ENCODE measurements at places on chromosomes 11 and 22.

DNA sequence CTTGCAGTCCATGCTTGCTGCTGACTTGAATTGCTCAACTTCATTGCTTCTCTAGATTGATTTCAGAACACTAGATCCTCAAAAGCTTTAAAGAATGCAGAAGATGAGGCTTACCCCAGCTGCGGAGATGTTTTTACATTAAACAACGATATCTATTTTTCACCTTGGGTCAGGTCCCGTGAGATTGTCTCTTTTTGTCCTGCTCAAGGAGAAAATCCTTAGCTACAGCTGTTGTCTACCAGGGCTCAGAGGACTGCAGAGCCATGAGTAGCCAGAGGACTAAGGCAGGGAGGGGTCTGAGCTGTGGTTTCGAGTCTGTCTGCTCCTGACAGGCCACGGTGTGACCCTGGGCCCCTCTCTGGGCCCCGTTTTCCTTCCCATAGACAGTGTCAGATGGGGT, 51.4 kb downstream of the PKNOX2 start:
- no peak for DNase-seq

- peak; percentile 62 for DNase-seq
Observed at GRCh38 chr11:9073466-9074225, 17.8 kb downstream of the SCUBE2 start.

- no peak for DNase-seq
Observed at GRCh38 chr22:32333141-32333768, 24.4 kb upstream of the RFPL3 start.

DNA sequence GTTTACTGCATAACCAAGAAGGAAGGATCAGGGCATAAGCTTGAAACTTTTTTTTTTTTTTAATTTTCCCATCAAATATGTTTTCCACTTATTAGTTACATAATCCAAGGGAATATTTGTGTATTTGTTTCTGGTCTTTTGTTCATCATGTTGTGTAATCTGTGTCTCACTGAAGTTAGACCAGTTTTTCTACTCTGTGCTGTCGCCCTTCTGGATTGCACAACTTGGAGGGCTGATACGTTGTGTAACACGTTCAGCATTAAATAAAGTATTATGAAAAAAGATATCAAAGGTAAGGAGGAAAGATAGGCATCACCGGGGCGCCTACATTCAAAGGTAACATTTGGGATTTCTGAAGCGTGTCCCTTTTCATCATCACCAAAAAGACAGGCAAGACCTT, 3.3 kb upstream of the E2F8 start:
- DNase-seq: no peak

- no peak for DNase-seq
Observed at GRCh38 chr11:12207384-12208150, 97.2 kb downstream of the MICAL2 start.

- DNase-seq: no peak
Observed at GRCh38 chr11:97743205-97743742, 1277.5 kb upstream of the CNTN5 start.

DNA sequence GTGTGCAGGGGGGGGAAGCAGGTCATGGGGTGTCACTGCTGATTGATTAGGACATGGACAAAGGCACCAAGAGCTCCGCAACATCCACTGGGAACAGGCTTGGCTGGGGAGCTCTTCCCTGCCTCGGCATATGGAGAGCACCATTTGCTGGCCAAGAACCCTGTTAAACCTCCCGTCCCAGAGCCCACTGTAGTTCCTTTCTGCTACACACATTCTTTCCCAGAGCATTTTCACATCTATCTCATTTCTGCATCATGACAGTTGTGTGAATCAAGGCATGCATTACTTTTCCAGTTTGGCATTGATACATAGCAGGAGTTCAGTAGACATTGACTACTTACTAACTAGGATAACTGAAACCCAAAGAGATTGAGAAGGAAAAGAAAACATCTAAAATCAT, 333.4 kb upstream of the B3GAT1 start:
- no peak for DNase-seq

DNA sequence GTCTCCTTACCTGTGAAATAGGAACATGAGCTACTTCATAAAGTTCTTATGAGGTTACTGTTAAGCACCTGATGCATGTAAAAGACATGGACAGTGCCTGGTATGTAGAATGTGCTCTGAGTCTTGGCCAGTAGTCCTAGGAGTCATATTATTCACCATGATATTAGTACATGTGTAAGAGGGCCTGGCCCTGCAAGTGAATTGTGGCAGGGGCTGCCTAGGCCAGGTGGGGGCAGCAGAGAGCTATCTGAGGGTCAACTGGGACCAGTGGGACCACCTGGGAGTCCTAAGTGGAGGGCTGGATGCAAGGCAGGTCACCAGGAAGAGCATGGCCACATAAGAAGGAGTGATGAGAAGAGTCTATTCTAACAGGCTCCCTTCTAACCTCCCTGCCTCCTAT, 529.5 kb downstream of the SOX6 start:
- peak; percentile 14 for DNase-seq

DNA sequence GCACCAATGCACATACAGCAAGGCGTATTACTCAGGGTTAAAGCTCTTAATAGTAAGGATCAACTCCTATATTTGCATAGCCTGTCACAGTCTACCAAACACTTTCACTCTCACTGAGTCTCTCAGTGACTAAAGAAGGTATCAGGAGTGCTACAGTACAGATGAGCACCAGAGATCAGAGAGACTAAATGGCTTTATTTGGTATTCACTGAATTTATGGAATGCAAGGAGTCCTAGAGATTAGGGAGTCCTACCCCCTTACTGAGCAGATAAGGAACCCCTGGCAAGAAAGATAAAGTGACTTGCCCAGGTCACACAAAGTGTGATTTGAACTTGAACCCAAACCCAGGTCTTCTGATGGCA, 396.4 kb upstream of the CCDC90B start:
- no peak for DNase-seq

- DNase-seq: no peak
Observed at GRCh38 chr11:13884158-13884799, 78.2 kb upstream of the SPON1 start.

DNA sequence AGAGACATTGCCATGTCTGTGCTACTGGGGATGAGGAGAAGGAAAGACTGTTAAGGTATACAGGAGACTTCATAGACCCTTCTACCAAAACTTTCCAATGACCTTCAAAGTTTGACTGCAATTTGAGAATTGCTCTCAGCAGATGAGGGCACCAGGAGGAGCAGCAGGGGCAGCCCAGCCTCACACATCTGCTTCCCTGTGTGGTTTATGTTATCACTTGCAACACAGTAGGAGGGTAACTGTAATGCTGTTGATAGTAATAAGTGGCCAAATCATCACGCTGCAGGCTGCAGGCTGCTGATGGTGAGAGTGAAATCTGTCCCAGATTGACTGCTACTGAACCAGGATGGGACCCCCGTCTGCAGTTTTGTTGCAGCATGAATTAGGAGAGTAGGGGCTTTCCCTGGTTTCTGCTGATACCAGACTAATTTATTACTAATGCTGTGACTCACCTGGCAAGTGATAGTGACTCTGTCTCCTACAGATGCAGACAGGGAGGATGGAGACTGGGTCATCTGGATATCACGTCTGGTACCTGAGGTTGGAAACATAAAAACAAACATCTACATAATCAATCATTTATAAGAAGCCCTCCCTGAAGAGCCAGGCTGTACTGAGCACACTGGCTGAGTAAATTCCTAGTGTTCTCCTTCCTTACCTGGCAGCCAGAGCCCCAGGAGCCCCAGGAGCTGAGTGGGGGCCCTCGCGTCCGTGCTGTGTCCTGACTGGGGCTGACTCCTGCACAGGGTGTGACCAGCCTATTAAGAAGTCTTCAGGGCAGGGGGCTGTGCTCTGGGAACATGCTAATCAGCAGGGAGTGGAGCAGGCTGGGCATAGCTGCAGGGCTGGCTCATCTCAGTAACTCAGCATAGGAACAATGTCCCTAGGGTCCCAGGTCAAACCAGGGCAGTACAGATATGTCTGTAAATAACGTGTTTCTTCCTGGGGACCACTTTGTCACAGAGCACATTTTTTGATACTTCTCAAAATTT, 74.4 kb downstream of the GAB4 start:
- DNase-seq: no peak

GRCh38 chr11:65424205-65425104, 1.9 kb downstream of the NEAT1 start:
- peak; percentile 43 for DNase-seq
